ENCODE measurements at places on chromosomes 16 and 17.

GRCh38 chr17:9729034-9729650 lies 62.2 kb downstream of the DHRS7C start:
- peak; percentile 90 for DNase-seq

- no peak for DNase-seq
These were observed 3.4 kb upstream of the SLC38A10 start for GRCh38 chr17:81298325-81298990.

DNA sequence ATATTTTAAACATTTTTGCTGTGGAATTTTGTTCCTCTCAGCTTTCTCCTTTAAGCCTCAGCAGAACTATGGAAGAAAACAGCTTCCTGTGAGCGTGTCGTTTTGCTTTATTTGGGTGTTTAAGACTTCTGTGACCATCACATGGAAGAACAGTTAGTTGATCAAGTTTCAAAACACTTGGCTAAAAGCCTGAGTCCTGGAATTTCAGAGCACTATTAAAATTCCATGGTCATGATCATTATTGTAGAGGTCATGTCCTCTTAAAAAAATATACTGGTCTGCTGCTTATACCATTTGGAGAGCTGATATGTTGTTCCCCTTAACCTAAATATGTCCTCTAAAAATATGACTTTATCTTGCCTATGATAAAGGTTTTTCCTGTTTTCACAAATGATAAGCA lies 12.6 kb upstream of the CDR2 start:
- peak; percentile 90 for DNase-seq

GRCh38 chr17:83078378-83079351 lies 744 bp upstream of the METRNL start:
- DNase-seq: peak; percentile 96

GRCh38 chr17:80116276-80116920 lies 15.0 kb downstream of the GAA start:
- DNase-seq: peak; percentile 83

DNA sequence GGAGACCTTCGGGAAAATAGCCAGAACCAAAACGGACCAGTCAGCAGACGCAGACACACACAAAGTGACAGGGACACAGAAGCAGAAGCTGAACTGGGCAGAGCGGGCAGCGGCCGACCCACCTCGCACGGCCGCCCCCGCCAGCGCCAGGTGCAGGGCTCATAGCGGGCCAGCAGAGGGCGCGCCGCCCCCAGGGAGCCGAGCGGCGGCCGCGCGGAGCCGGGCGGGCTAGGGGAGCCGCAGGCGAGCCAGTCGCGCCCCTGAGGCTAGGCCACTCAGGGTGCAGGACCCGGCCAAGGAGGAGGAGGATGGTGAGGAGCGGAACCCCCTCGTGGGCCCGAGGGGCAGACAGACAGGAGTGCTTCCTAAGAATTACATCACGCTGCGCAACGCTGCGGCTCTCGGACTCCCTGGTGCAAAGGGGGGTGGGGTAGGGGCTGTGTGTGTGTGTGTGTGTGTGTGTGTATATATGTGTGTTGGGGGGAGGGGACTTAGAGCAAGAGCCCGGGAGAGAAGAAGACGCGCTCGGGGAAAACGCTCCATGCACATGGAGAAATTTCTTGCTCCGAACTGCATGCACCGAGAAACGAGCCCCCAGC lies 913 bp upstream of the NOG start:
- peak; percentile 96 for DNase-seq

DNA sequence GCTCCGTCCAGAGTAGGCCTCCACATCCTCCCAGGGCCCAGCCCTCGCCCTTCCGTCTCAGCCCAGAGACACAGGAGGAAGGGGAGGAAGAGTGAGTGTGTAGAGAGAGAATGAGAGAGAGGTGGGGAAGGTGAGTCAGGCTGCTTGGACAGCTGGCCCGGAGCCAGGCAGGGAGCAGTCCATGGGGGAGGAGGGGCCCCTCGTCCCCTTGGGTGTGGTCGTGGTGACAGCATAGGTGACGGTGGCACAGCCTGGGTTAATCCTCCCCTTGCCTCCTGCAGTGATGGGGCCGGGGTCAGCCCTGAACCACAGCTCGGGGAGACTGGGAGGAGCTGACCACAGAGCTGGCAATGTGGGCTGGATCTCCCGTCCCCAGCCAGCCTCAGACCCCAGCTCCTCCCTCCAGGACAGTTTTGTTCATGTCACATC lies 36.5 kb downstream of the FA2H start:
- peak; percentile 68 for DNase-seq

DNA sequence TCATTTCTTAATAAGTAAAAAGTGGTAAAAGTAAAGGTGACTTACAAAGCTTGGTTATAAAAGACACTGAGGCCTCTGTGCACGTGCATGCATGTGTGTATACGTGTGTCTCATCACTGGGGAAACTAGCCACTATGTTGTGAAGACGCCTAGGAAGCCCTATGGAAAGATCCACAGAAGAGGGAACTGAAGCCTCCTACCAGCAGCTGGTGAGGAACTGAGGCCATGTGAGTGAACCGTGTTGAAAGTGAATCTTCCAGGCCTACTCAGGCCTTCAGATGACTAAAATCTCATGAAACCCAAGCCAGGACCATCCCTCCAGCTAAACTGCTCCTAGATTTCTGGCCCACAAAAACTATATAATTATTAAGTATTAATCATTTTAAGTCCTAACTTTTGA lies 23.7 kb downstream of the PHLPP2 start:
- no peak for DNase-seq

GRCh38 chr16:84635702-84636101 lies 12.6 kb upstream of the KLHL36 start:
- DNase-seq: no peak

GRCh38 chr17:64056269-64057005 lies 36.0 kb upstream of the ICAM2 start:
- DNase-seq: no peak

- no peak for DNase-seq
These were observed 93.3 kb upstream of the NLRP1 start for GRCh38 chr17:5677620-5678019.

- DNase-seq: peak; percentile 3
These were observed 54.1 kb downstream of the SOCS3 start for GRCh38 chr17:78305801-78306200.

DNA sequence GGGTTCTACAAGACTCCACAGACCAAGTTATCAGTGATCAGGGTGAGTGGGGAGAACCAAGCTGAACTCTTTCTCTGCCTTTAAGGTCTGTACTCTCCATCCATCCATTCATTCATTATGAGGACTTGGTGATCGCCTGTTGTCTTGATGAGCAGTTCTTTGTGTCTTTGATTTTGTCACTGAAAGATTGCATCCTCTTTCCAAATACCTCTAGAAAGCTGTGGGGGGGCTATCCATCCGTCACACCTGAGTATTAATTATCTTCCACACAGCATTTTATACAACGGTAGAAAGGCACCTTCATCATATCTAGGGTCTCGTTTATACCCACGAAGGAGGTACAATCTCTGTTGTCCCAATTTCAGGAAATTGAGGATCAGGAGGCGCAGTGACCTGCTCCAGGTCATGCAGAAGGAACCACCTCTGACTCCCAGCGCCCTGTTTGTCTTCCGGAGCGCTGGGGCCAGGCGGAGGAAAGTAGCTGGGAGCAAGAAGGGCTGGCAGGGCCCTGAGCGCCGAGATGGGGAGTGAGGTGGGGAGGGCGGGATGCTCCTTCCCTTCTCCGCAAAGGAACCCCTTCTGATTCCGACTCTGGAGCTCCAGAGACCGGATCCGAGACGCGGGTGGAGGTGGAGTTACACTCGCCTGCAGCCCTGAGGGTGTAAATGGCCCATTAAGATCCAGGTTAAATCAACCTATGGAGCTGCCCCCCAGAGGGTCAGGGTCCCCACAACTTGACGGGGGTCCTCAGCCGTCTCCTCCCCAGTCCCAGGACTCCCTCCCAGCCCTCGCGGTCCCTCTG lies 605 bp upstream of the ABAT start:
- DNase-seq: peak; percentile 68

DNA sequence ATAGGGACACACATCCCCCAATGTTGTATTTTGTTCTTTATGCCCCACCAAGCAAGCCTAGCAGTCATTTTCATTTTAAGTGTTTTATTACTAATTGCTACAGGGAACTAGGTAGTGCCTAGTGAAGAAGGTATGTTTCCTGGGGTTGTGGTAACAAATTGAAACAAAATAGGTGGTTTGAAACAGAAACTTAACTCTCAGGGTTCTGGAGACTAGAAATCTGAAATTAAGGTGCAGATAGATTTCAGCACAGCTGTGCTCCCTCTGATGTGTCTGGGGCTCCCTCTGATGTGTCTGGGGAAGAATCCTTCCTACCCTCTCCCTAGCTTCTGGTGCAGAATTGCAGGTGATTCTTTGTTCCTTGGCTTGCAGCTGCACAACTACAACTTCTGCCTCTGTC lies 390.1 kb downstream of the ZFHX3 start:
- no peak for DNase-seq

- no peak for DNase-seq
These were observed 221.8 kb downstream of the CDH11 start for GRCh38 chr16:64900019-64900418.

DNA sequence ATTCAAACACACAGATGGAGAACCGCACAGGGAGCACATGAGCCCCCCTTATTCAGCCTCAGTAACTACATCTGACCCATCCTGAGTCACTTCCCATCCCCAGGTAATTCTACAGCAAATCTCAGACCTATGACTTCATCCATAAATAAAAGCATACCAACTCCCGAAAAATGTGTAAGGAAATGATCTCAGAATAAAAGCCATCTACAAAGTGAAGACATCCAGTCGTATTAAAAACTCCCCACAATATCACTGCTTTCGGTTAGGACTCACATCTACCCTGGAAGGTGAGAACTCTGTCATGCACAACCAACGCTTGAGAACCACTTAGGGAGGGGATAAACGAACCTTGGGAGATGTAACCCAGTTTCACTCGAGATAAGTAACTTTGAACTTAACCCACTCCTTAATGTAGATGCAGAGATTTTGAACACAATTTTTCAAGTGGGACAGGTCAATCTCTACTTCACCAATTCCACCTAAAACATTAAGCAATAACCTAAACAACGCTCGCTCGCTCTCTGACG lies 1.3 kb downstream of the USP36 start:
- peak; percentile 90 for DNase-seq

GRCh38 chr17:17883801-17884200 lies 47.0 kb upstream of the SREBF1 start:
- peak; percentile 58 for DNase-seq

- DNase-seq: no peak
These were observed 16.2 kb downstream of the SALL1 start for GRCh38 chr16:51134876-51135275.
